ENCODE measurements at places on chromosomes 6 and 20. TPM values are rescaled to one million over a fixed set of nuclear protein-coding genes. Genes with fewer than 3 reads are reported as not detected.

The DACT2 gene
- not detected for total RNA-seq

The PPP1R14C gene
- 0.32 TPM for total RNA-seq

The SLC18B1 gene
- total RNA-seq: 8.1 TPM

The KCNK15 gene
- 0.09 TPM for total RNA-seq

DNA sequence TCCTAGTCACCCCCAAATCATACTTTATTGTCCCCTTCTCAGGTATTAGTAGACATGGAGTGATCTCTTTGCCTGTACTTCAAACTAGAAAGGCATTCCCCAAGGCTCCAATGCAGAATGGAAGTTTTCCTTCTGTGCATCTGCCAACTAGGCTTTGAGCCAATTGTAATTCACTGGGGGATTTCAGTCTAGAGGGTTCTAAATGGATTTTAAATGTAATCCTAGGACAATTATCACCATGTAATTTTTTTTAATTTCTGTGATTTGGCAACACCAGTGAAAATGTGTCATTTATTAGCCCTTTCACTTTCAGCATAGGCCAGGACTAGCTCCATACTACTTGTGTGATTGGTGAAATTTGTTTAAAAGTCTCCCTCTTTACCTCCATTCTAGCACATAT lies 557.6 kb upstream of the MARCKS start:
- no peak for DNase-seq

All from activated B cell treated with CpG ODN at 0.5 μM for 24 hours (primary cell).